Activated naive CD8-positive, alpha-beta T cell treated with anti-CD3 and anti-CD28 coated beads, Interleukin-2, amount 50 U/mL, for 16 hours (primary cell): ENCODE measurements at places on chromosomes 6 and 20.

DNA sequence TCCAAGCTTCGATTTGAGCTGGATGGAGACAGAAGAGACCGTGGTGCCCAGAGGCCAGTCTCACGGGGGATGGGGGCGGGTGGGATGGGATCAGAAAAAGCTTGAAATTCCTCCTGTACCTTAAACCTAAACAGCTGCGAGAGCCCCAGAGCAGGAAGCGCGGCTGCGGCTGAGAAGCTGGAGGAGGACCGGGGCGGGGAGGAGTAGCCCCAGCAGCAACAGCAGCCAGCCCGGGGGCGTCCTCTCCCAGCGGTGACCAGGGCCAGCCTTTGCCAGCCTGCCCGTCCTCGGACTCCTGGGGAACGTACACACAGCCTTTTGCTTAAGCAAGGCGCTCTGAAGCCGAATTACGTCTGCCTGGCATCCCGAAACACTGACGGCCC, 17.4 kb upstream of the PRDM13 start:
- DNase-seq, result no peak

DNA sequence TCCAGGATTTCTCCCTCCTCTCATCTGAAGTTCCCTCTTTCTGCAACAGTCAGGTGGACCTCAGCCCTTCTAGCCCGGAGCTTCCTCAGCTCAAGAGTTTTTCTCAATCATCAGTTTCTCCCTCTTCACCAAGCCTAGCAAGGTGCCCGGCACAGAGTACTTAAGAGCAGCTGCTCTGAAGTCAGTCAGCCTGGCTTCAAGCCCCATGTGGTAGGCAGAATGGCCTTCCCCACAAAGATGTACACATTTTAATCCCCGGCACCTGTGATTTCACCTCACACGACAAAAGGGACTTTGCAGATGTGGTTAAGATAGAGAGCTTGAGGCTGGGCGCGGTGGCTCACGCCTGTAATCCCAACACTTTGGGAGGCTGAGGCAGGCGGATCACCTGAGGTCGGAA, 15.1 kb upstream of the RBPJL start:
- no peak for DNase-seq

- no peak for DNase-seq
Observed at GRCh38 chr6:170383466-170384035, 77.0 kb downstream of the FAM120B start.

- DNase-seq, result no peak
Observed at GRCh38 chr6:119446609-119447008, 97.0 kb upstream of the MAN1A1 start.

GRCh38 chr6:163449076-163449475, 34.6 kb downstream of the QKI start:
- no peak for DNase-seq

DNA sequence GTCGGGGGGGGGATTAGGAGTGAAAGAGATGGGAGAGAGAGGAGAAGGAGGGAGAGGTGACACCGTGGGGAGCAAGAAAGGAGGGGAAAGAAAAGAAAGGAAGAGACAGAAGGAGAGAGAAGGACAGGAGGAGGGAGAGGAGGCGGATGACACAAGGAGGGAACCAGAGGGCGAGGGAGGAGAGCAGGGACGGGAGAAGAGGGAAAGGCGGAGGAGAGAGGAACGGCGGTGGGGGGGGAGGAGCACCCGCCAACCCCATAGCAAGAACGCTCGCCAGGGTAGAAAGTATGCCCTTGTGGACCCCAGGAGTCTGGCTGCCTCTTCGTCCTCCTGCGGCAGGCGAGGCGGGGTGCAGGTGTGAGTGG, 4.5 kb upstream of the INSM1 start:
- no peak for DNase-seq
